Osteocyte (in vitro differentiated cells): ENCODE measurements at places on chromosomes 16 and 17. TPM values are rescaled to one million over a fixed set of nuclear protein-coding genes. Genes with fewer than 3 reads are reported as not detected.

DNA sequence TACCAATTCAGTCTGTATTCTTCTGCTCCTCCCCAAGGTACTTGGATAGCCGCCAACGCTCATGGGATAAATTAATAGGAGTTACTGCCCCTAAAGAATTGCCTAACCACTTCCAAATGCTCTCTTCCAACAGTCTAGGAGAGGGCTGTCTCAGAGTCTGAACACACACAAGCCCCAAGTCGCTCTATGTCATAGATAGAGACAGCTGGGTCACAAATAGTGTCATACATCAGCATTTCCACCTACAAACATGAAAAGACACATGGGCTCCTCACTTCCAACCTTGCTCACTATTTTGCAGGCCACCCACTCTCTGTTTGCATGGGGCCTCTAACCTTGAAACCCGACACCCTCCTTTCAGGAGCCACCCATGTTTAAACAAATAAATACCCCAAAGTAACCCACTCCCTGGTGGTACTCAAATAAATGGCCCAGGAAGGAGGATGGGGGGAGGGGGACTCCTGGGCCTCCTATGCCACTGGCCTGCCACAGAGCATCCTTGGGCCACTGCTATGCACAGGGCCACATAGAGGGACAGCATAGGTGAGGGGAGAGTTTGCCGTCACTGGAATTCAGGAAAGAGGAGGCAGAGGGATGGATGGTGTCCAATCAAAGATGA is 265.9 kb downstream of the SOX9 start:
- DNase-seq, result no peak

TBC1D28 gene
- total RNA-seq, result not detected in 2 replicates

DNA sequence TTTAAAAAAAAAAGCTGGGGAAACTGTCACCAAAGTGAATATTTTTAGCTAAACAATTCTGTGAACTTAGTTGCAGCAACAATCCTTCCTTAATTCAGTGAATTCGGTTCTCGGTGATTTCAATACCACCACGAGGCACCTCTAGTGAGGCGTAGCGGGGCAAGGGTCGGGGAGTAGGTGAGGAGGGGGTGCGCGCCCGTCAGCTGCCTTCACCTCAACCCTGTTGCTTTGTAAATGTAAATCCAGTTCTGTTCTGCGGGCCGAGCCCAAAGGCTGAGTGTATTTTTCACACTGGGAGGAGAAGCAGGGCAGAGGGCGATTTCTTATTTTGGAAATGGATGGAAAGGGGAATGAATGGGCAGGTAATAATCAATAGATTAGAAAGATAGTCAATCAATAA is 17.4 kb downstream of the SALL1 start:
- no peak for DNase-seq

DNA sequence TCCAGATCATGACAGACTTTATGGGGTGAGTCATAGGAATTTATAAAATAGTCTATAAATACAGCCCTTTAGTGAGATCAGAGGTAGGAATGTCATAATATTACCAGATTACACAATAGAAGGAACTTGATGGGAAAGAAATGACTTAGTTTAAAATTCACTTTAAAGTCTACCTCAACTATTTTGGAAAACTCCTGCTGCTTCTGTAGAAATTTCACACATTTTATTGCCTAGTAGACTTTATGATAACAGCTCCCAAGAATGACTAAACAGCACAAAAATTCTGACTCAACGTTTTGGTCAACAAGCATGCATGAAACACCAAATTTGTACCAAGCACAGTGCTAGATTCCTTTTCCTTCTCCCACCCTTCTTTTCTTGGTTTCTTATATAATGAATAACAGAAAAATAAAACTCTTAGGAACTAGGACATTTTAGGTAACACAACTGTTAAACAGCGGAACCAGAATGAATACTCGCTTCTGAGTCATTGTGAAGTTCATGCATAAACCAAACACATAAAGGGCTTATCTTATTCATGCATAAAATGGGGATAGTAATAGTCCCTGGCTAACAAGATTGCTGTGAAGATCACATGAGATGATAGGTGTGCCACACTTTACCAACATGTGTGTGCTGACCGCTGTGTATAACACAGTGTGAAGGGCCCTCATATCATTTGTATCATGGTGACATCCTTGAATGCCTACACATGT is 243.9 kb downstream of the CDH8 start:
- no peak for DNase-seq

GRCh38 chr16:12092544-12092921 is 116.0 kb downstream of the SNX29 start:
- no peak for DNase-seq

- DNase-seq, result peak; percentile 46
Measured at GRCh38 chr17:77722366-77722765, 236.1 kb upstream of the TNRC6C start.

G6PC1 gene
- not detected in 2 replicates for total RNA-seq

TMEM114 gene
- total RNA-seq, result not detected in 2 replicates

GRCh38 chr17:50889528-50890118 is 23.5 kb upstream of the TOB1 start:
- DNase-seq, result no peak

GRCh38 chr17:66667090-66667489 is 167.8 kb upstream of the CACNG5 start:
- no peak for DNase-seq

- peak; percentile 85 for DNase-seq
Measured at GRCh38 chr17:21676281-21677111, 15.8 kb upstream of the KCNJ18 start.

DNA sequence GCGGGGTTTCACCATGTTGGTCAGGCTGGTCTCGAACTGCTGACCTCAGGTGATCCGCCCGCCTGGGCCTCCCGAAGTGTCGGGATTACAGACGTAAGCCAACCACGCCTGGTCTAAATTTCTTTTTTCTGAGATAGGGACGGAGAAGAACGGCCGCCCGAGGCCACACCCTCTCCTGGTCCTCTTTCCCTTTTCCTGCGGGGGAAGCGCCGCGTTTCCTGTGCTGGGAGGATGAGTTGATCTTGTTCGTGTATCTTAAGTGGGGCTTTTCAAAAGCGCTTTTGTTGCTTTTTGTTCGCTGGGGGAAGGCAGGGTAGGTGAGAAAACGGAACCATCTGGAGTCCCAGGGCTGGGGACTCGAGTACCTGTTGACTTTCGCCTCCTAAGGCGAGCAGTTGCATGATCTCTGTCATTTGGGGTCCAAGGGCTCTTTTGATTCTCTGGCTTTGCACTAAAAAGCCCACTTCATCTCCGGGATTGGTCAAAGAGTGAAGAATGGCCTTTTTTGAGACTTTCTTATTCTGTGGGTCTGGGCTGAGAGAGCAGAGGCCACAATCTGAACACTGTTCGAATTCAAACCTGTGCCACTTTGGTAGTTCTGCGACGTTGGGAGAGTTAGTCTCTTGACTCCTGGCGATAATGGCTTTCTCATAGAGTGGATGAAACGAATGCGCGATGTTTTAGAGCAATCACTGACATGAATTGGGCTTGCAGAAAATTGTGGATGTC is 1.3 kb downstream of the FUS start:
- DNase-seq, result no peak

SBK1 gene
- 4.9 and 5.0 TPM in 2 replicates for total RNA-seq

- DNase-seq, result no peak
Measured at GRCh38 chr16:3986235-3986544, 105.7 kb upstream of the CREBBP start.

NOD2 gene
- not detected in 2 replicates for total RNA-seq

FA2H gene
- total RNA-seq, result not detected in 2 replicates

ATP5PD gene
- 195 and 212 TPM in 2 replicates for total RNA-seq

AATK gene
- total RNA-seq, result 0.37 TPM in 1 of 2 replicates, not detected in the other

CA7 gene
- total RNA-seq, result not detected in 2 replicates

IRX3 gene
- 0.63 and 0.91 TPM in 2 replicates for total RNA-seq

KRT33B gene
- total RNA-seq, result not detected in 2 replicates

DNA sequence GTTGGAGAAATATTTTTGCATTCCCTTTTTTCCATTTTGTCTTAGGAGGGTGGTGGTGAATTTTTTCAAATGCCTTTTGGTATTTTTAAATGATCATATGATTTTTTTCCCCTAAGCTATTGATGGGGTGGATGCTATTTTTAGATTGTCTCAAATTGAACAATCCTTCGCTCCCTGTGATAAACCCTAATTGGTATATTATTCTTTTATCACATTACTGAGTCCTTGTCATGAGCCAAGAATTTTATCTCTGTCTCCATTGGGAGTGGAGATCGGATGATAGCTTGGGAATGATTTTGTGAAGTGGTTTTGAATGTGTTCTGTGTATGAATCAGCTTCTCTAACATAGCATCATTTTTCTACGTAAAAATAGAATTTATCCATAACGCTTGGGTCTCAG is 15.4 kb downstream of the NECAB2 start:
- no peak for DNase-seq

TP53TG3C gene
- total RNA-seq, result not detected in 2 replicates

GRCh38 chr16:51113236-51114125 is 37.6 kb downstream of the SALL1 start:
- no peak for DNase-seq

NECAB2 gene
- total RNA-seq, result 0.21 TPM in 1 of 2 replicates, not detected in the other

GRCh38 chr17:47894498-47895346 is 1.3 kb upstream of the SP2 start:
- no peak for DNase-seq

CCDC78 gene
- total RNA-seq, result 2.6 and 3.1 TPM in 2 replicates

DNA sequence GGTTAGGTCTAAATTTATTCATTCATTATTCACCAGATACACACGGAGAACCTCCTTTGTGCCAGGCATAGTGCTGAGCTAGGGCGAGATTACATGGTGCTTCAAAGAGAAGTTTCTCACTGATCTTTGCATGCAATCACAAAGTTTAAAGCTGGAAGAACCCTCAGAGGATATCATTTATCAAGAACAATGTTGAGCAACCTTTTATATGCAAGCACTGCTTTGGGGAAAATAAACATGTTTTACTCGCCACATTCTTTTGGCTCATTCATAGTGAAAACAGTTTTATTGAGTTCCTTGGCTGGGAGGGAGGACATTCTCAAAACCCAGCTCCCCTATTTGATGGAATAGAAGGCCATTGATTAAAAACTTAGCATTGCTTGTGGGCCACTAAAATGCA is 49.8 kb upstream of the XYLT1 start:
- DNase-seq, result no peak

GRCh38 chr17:62749926-62750325 is 58.2 kb downstream of the MARCHF10 start:
- DNase-seq, result no peak

ARHGDIG gene
- total RNA-seq, result 0.54 TPM in 1 of 2 replicates, not detected in the other

DNA sequence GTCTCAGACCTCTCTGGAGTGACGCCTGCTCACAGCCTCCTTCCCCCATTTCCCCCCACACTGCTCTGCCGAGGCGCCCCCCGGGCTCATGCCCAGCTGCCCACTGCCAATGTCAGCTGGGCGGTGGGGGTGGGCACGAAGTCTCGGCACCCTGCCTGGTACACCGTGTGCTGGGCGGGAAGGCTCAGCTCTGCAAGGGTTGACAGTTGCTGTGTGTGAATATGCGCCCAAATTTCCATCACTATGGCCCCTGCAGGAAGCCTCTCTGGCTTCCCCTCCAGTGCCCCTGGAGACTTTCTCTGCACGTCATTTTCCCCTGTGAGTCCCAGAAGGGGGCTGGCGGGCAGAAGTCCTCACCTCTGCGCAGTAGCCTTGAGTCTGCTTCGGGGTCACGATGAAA is 11.6 kb upstream of the CAMKK1 start:
- DNase-seq, result no peak

MLYCD gene
- 5.2 and 5.3 TPM in 2 replicates for total RNA-seq

DNA sequence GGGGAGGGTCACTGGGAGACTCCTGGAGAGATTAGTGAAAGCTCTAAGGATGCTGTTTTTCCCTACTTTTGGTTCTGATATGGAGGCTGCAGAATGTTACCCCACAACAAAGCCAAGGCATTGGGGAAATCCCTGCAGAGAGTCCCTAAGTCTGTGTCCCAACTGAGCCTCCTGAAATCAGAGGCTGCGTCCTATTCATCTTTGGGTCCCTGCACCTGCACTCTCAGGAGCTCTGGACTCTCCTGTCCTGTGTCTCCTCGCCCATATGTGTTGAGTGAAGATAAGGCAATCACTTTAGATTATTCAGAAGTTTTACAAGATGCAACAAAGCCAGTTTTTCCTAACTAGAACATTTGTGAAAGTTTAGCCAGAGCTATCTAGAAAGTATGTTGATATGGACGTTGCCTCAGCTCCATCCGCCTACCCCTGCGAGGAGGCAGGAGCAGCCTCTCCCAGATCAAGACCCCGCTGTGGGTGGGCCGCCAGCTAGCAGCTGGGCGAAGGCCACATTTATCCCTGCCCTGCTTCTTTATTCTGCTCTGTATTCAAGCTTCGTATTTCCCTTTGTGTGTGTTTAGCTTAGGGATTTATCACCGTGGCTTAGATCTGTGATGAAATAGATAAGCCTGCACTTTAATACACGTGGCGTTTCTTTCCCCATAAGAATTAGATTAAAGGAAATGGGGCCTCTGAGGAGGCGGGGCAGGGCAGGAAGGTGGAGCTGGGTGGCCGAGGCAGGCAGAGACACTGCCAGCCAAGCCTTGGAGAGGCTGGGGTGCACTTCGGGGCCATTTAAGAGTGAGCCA is 37.4 kb downstream of the SHISA6 start:
- DNase-seq, result peak; percentile 54

- no peak for DNase-seq
Measured at GRCh38 chr16:23865853-23866252, 30.1 kb downstream of the PRKCB start.

CD300LG gene
- not detected in 2 replicates for total RNA-seq

ATP1B2 gene
- 2.4 and 3.0 TPM in 2 replicates for total RNA-seq
